Stimulated activated CD8-positive, alpha-beta memory T cell treated with anti-CD3 and anti-CD28 coated beads, Interleukin-2, amount 100 ng/mL, for 1 hour (primary cell): ENCODE measurements at places on chromosomes 2 and 18.
A peak's percentile ranks its signal among the peaks of the same experiment; 100 is the strongest.

DNA sequence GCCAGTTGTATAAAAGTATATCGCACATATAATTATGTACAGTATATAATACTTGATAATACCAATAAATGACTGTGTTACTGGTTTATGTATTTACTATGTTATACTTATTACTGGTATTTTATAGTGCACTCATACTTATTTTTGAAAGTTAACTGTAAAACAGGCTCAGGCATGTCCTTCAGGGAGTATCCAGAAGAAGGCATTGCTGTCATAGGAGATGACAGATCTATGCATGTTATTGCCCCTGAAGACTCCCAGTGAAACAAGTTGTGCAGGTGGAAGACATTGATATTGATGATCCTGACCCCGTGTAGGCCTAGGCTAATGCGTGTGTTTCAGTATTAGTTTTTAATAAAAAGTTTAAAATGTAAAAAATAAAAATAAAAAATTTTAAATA lies 20.3 kb upstream of the ASXL3 start:
- DNase-seq: no peak

DNA sequence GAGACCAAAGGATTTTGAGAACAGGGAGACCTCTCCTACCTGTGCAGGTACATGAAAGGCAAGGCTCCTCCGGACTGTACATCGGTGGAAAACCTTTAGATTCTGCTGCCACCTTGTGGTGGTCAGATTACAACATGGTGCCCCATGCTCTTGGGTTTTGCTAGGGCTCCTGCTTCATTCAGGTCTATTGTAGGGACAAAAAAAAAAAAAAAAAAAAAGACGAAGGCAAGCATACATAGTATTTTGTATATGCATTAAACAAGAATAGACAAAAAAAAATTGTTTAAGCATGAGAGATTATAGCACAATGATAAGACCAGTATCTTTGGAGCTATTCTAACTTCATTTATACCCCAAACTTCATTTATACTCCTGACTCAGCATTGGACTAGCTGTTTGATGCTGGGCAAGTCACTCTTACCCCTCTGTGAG lies 27.4 kb upstream of the SPR start:
- peak; percentile 26 for DNase-seq

- no peak for DNase-seq
These were observed 9.3 kb downstream of the L3MBTL4 start for GRCh38 chr18:6405237-6406074.

- DNase-seq: no peak
These were observed 17.1 kb upstream of the ZDBF2 start for GRCh38 chr2:206257350-206257749.

- DNase-seq: no peak
These were observed 114.1 kb downstream of the BCL11A start for GRCh38 chr2:60439219-60439974.

DNA sequence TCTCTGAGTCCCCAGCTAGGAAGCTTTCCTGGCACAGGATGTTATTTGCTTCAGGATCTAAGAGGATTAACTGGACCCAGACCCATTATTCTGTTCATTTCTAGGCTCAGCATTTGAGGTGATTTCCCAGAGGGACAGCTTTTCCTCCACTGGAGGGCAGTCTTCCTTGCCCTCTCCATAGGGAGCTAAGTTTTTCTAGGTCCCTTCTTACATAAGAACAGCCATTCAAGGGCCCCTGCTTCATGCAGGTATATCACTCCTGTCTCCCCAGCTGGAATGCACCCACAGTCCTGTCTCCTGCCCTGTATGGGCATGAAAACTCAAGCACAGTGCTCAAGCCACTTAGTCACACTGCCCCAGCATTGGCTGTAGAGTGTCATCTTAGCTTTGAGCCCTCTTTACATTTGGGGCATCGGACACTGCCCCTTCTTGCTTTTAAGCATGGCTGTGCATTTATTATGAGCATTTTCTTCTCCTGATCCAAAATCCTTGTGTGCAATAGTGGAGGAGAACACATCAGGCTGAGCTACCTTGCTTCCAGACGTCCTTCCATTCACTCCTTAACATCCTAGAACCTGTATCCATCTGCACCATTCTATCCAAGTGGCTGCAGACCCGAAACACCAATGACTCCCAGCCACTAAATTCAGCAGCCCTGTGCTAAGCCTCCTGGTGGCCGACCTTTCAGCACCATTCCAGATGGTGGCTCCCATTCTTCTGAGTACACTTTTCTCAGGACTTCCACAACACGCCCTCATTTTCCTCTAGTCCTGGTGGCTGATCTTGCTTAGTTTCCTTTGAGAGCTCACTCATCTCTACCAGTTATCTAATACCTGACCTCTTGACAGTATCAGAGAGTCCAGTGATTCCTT lies 80.0 kb downstream of the COPS8 start:
- no peak for DNase-seq

GRCh38 chr2:86704459-86704971 lies 15.6 kb upstream of the RMND5A start:
- DNase-seq: no peak

DNA sequence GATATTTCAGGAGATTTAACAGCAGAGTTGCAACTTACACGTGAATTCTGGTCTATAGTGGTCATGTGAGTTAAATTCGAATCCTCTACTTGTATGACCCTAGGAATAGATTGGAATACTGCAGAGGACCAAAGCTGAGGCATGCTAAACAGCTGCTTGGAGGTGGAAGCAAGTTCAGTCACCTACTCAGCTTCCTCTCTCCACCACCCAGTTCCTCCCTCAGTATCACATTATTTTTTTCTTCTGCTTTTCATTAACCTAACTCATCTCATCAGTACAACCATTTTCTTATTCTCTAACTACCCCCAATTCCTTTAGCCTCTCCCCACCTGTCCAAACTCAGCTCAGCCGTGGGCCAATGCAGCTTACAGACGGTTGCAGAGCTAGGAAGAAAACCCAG lies 385.5 kb downstream of the SETBP1 start:
- DNase-seq: no peak

DNA sequence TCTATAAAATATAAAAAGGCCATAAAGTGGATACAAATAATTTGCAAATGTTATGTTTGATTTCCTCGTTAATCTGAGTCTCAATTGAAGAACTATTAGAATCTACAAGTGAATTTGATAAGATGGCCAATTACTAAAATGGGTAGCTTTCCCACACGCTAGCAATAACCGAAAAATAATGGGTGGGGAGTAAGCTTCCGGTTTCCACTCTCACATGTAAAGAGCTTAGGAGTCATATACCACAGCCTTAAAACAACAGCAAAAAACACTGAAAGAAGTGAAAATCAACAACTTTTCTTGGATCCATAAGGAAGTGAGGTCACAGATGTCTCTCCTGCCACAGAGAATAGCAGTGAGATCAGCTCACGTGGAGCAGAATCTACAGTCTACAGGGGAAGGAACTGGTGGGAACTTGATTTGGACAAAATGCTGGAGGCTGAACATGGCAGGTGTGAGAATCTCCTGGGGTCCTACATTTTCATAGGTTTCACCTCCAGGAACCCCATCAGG lies 18.6 kb downstream of the THAP4 start:
- no peak for DNase-seq

DNA sequence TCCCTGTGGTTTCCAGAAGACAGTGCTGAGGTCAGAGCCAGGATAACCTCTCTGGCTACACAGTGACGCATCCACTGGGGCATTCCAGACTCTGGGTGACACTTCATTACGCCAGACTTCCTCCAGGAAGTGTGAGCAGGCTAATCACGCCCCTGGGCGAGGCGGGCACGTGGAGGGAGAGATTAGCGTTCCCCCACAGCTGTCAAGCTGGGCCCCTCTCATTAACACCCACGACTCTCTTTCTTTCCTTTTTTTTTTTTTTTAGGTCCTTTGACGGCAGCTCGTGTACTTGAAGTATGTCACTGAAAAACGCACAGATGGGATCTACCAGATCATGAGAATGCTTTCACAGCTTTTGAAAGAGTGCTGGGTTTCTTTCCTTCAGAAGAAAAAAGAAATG lies 274.6 kb downstream of the AFF3 start:
- no peak for DNase-seq

- DNase-seq: no peak
These were observed 52.8 kb downstream of the INPP5D start for GRCh38 chr2:233112776-233113452.
